ENCODE measurements at places on chromosomes 3 and 15.

- DNase-seq: peak; percentile 66
Measured at GRCh38 chr15:101320501-101321052, 25.5 kb upstream of the SNRPA1 start.

- DNase-seq: no peak
Measured at GRCh38 chr3:72798552-72799195, 49.6 kb downstream of the SHQ1 start.

GRCh38 chr3:48299746-48300712, 33.4 kb downstream of the SPINK8 start:
- DNase-seq: peak; percentile 23

DNA sequence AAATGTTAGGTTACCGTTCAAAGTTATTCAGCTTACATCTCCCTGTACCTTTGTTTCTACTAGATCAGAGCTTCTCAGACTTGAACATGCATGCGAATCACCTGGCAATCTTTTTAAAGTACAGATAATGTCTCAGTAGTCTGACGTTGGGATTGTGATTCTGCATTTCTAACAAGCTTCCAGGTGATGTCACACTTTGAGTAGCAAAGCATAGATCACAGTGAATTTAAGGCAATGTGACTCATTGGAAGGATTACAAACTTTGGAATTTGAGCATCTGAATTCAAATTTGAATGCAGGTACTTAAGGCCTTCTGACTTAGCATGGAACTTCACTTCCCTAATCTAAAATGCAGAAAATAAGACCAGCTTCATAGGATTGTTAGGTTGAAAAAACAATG, 10.8 kb upstream of the ZMAT3 start:
- no peak for DNase-seq

DNA sequence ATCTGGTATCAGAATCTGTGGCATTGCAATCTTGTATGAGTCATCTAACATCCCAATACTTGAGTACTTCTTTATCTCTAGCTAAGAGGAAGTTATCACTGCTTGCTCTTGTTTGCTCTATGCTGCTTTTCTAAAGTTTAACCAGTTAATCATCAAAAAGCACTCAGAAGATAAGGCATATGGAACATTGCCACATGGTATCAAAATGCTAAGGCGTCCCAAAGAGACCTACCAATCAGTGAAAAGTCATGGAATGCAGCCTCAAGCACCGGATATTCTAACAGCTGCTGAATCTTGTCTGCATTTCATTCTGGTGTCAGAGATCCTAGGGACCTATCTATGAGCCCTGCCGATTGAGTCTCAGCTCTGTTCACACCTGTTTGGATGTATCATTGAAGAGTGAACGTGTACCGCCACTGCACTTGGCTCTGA, 192.8 kb downstream of the ARPP21 start:
- no peak for DNase-seq

GRCh38 chr3:101144105-101144504, 150.9 kb upstream of the ABI3BP start:
- no peak for DNase-seq

GRCh38 chr15:41544650-41545015, 576 bp upstream of the RPAP1 start:
- DNase-seq: no peak

DNA sequence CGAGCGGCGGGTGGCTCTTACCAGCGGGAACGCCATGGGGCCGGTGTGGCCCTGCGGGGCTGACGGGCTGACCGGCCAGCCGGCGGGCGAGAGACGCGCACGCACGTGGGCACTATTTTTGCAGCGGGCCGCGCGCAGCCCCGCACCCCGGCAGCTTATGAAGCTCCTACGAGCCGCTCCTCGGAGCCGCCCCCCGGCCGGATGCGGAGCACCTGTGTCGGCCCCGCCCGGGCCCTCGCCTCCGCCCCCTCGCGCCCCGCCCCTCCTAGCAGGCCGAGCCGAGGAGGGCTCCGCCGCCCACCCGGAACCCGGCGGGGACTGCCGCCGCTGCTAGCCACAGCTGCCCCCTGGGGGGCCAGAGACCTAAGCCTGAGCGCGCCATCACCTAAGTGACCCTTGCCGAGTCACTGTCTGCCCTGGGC, 683 bp upstream of the CPEB1 start:
- peak; percentile 32 for DNase-seq

DNA sequence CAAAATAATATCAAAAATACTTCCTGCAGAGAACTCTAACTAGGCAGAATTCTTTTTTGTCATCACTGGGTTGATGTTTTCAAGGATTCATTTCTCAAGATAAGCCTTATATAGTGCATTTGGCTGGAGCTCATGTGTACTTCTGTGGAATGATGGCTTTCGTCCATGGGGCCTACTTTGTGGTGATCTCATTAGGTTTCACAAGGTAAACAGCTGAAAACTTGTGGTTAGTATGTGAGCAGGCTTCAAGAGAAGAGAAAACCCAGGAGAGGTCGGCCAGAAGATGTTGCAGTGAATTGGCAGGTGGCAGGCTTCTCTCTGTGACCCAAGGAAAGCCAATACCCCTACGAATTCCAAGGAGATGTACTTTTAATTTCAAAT, 121.4 kb upstream of the PHLDB2 start:
- DNase-seq: no peak

- DNase-seq: no peak
Measured at GRCh38 chr3:117572786-117573185, 863.2 kb downstream of the TUSC7 start.

GRCh38 chr3:17740721-17741141, 1.7 kb downstream of the TBC1D5 start:
- no peak for DNase-seq

- no peak for DNase-seq
Measured at GRCh38 chr15:59994888-59995557, 9.1 kb upstream of the FOXB1 start.

GRCh38 chr3:174862101-174862500, 3.0 kb downstream of the NAALADL2 start:
- DNase-seq: no peak

- no peak for DNase-seq
Measured at GRCh38 chr15:33370623-33371020, 59.9 kb downstream of the RYR3 start.

GRCh38 chr3:51708216-51708845, 1.5 kb downstream of the GRM2 start:
- DNase-seq: no peak

DNA sequence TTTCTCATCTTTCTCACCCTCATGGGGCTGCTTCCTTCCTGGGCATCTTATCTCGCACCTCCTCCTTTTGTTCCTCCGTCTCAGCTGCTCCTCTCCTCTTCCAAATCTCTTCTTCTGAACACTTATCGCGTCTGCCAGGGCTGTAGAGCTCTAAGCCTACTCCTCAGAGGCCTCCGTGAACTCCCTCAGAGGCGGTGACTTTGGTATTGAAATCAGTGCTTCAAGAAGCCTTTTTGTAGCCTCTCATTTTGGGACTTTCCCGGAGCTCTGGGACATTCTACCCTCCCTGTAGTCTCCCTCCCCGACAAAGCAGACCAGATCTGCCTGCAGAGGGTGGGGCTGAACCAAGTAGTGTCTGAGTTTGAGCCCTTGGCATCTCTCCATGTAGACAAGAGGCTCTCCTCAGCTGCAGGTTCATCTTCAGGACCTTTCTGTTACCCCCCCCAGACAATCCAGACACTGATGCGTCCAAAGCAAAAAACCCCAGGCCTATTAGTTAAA, 17.5 kb upstream of the CPNE9 start:
- no peak for DNase-seq

DNA sequence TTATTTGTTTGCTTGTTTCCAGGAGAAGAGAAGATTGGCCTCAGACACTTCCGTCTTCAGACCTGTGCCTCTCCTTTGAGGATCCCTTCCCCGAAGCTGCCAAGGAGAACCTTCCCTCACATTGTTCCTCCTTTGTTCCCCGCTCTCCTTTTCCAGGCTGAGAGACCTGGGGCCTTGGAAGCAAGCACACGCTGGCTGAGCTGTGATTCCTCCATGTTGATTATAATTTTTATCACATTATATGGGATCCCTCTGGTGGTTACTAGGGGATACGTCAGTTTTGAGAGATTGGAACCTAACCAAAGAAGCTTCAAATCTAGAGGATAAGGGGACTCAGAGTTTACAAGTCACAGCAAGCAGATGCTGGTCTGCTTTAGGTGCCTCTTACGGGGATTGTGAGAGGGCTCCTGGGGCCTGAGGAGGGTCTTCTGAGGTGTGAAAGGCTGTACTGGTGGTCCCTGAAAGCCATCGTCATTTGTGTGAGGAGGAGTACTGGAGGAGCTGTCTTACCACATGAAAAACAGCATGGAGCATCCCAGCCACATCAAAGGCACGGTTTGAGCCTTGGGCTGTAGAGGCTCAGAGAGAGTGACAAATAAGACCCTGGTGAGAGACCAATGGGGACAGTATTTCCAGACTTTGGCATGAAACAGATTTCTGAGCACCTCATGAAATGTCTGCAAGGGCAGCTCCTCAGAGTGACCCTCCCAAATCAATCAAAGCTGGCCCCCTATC, 760.1 kb upstream of the CFAP20DC start:
- no peak for DNase-seq

- DNase-seq: no peak
Measured at GRCh38 chr3:31875437-31875836, 105.6 kb downstream of the OSBPL10 start.

GRCh38 chr3:97871801-97872524, 50.2 kb downstream of the CRYBG3 start:
- DNase-seq: peak; percentile 6

GRCh38 chr3:117084277-117084676, 374.7 kb downstream of the TUSC7 start:
- no peak for DNase-seq

- DNase-seq: peak; percentile 64
Measured at GRCh38 chr15:59174835-59175831, 31.5 kb upstream of the LDHAL6B start.

DNA sequence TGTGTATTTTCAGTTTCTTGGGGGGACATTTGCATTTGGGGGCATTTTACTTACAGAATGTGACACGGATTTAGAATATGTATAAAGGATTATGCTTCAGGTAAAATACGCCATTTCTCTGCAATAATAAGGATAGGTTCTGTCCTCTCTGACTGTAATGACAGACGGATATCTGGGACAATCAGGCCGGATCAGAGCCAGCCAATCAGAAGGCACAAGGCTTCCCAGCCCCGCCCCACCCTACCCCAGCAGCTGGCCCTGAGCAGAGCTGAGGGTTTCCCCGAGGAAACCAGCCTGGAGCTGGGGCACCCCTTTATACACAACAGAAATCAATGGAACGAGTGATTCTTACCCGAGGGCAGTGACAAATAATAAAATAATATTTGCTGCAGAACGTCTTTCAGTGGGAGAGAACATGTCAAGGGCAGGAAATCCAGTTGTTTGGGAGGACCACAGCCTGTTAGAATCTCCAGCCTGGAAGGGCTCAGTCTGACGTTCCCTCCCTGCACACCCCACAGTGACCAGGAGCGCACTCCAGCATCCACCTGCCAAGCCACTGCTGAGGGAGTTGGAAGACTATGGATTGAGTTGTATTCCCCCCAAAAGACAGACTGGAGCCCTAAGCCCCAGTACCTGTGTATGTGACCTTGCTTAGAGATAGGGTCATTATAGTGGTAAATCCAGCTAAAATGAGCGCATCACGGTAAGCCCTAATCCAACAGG, 30.3 kb upstream of the SEC13 start:
- DNase-seq: no peak

DNA sequence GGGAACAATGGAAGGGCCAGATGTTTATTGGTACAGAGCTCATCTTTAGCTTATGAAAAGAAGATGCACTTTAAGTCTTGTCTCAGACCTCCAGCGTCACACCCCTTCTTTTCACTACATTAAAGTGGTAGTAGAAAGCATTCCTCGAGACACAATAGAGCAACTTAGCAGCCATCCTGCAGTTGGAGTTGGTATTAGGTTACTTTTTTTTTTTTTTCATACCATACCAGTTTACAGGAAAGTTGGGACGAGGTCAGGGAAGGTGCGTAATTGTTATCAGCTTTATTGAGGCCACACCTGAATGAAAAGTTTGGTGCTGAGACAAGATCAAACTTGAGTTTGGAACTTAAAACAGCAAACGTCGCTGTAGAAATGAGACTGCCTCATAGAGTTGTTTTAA, 203.8 kb downstream of the SOX2 start:
- no peak for DNase-seq

- no peak for DNase-seq
Measured at GRCh38 chr15:89383365-89384175, 48.9 kb upstream of the POLG start.

GRCh38 chr3:86969500-86970189, 21.3 kb downstream of the VGLL3 start:
- DNase-seq: peak; percentile 19

DNA sequence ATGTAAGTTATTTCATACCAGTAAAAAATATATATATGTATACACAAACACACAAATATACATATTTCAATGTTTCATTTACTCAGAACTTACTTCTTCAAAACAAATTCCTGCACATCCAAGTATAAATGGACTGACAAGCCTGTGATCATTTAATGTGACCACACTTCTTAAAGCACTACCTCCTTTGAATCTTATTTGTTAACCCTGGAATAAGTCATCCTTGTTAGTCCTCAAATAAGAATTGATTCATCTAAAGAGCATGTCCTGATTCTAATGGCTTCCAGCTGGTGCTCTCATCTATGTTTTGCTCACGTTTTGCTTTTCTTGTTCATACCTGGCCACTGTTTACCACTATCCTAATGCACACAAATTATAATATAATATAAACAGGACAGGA, 103.9 kb upstream of the UBP1 start:
- DNase-seq: no peak

DNA sequence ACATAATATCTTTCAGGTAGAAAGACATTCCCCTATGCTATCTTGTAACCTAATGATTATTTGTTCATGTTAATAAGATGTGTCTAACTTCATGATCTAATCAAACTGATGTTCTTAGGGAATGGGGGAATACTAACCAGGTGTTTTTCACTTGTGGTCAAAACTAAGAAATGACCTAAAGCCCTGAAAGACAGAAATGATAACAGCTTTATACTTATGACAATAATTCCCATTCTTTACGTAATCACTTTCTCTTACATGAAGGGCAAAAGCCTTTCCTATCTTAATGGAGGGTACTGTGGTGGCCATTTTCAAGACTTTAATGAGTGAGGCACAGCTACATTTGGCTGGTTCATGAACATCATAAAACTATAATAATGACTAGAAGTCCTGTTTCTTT, 33.9 kb upstream of the MEIS2 start:
- no peak for DNase-seq

- no peak for DNase-seq
Measured at GRCh38 chr15:74335396-74335795, 32.0 kb downstream of the CYP11A1 start.

- peak; percentile 69 for DNase-seq
Measured at GRCh38 chr15:60720493-60721256, 241.7 kb upstream of the ICE2 start.

DNA sequence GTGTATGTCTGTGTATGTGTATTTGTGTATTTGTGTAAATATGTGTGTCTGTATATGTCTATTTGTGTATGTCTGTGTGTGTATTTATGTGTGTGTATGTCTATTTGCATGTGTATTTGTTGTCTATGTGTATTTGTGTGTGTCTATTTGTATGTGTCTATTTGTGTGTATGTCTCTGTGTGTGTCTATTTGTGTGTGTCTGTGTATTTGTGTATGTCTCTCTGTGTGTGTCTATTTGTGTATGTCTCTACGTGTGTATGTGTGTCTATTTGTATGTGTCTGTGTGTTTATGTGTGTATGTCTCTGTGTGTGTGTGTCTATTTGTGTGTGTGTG, 30.4 kb downstream of the PTH1R start:
- no peak for DNase-seq

Data from activated CD4-positive, alpha-beta T cell treated with anti-CD3 and anti-CD28 coated beads, Interleukin-2, amount 50 U/mL, for 48 hours (primary cell).